ENCODE measurements at places on chromosomes 1 and 21.

GRCh38 chr1:36085686-36086526, 2.0 kb downstream of the TEKT2 start:
- DNase-seq: no peak

- DNase-seq: no peak
Measured at GRCh38 chr1:93255222-93256079, 74.9 kb downstream of the CCDC18 start.

GRCh38 chr21:42337830-42338728, 12.7 kb downstream of the TFF2 start:
- DNase-seq: peak; percentile 91

GRCh38 chr1:8349473-8349865, 31.6 kb downstream of the SLC45A1 start:
- DNase-seq: no peak

- DNase-seq: peak; percentile 5
Measured at GRCh38 chr21:24895885-24896734, 711.2 kb downstream of the MRPL39 start.

All from common myeloid progenitor, CD34-positive (primary cell).